ENCODE measurements at places on chromosomes 16 and 17. TPM values are rescaled to one million over a fixed set of nuclear protein-coding genes. Genes with fewer than 3 reads are reported as not detected.

GRCh38 chr16:87057951-87058560 lies 259.1 kb downstream of the C16orf95 start:
- DNase-seq: no peak

DNA sequence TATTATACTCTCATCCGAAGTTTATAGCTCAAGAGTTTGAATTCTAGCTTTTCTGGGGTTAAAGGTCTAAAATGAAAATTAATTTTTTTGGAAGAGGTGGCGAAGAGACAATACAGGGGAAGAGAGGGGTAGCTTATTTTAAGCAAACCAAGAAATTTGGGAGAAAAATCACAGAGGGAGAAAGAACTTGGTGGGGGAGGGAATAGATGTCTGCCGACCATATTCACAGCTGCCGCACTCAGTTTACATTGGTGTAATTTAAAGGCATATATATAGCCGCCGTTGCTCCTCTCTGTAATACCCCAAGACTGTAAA lies 6.5 kb upstream of the ZFHX3 start:
- DNase-seq: no peak

- no peak for DNase-seq
Measured at GRCh38 chr16:66127459-66128370, 238.8 kb upstream of the CDH5 start.

- DNase-seq: no peak
Measured at GRCh38 chr17:80950466-80951120, 41.0 kb upstream of the CHMP6 start.

TTYH2 gene
- total RNA-seq: 14.4 TPM

NPTX1 gene
- total RNA-seq: 17.9 TPM

GRCh38 chr16:9946022-9946720 lies 236.1 kb downstream of the GRIN2A start:
- no peak for DNase-seq

All from cerebellum (tissue), 4 donors.